ENCODE measurements at places on chromosomes 13 and 19. TPM values are rescaled to one million over a fixed set of nuclear protein-coding genes. Genes with fewer than 3 reads are reported as not detected.
A peak's percentile ranks its signal among the peaks of the same experiment; 100 is the strongest.

Gene HTR2A
- polyA plus RNA-seq: not detected

GRCh38 chr13:62875118-62875640 is 1459.5 kb upstream of the PCDH20 start:
- no peak for DNase-seq
- no peak overlapping the region for H3K4me3 ChIP-seq
- H3K27me3 ChIP-seq: no peaks in the 10 kb centered on the region

GRCh38 chr19:41774515-41774980 is 19.2 kb downstream of the CEACAM6 start:
- peak; percentile 9 for DNase-seq
- peaks cover 32% of the 10 kb centered on the region for H3K4me1 ChIP-seq
- no peaks in the 10 kb centered on the region for H3K36me3 ChIP-seq
- no peak overlapping the region for H3K4me3 ChIP-seq

Gene ERICH6B
- not detected for polyA plus RNA-seq

DNA sequence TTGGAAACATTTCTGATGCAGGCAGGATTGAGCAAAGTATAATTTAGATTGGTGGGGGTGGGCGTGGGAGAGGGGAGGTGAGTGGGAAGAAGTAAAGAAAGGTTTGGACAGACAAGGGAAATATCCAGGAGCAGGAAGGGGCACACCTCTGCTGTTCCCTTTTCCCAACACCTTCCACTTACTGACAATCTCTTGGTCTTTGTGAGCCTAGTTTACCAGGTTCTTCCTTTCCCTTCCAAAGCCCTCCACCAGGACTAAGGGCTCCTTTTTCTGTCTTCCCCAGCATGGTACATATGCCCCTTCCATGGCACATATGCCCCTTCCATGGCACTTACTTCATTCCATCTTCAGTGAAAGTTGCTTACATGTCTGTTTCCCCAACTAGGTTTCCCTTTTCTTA is 6.2 kb upstream of the THSD1 start:
- H3K27me3 ChIP-seq: no peaks in the 10 kb centered on the region
- H3K27ac ChIP-seq: no peak overlapping the region
- no peaks in the 10 kb centered on the region for H3K4me1 ChIP-seq
- no peak for DNase-seq
- H3K4me3 ChIP-seq: no peak overlapping the region

DNA sequence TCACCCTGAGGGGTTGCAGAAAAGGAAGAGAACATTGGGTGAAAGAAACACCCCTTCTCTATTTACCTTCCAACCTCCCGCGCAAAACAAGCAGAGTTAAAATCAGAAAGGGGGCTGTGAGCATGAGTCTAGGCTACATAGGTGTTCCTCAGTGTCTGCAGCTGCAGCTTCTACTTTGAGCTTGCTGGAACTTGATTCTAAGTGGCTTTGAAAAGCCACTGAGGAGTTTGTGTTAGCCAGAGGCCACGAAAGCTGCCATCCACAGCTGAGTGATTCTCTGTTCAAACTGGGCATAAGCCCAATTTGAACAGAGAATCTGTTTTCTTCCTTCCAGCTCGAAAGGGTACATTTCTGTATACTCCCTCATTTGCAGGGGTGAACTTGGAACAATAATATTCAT is 343.9 kb downstream of the PCDH9 start:
- H3K27ac ChIP-seq: no peak overlapping the region
- no peak for DNase-seq
- no peaks in the 10 kb centered on the region for H3K4me1 ChIP-seq
- no peaks in the 10 kb centered on the region for H3K36me3 ChIP-seq
- H3K4me3 ChIP-seq: no peak overlapping the region

- H3K4me3 ChIP-seq: no peak overlapping the region
- no peak for DNase-seq
- H3K27ac ChIP-seq: no peak overlapping the region
- no peaks in the 10 kb centered on the region for H3K27me3 ChIP-seq
- no peaks in the 10 kb centered on the region for H3K4me1 ChIP-seq
- H3K36me3 ChIP-seq: no peaks in the 10 kb centered on the region
Observed at GRCh38 chr13:27140060-27140459, 31.6 kb downstream of the USP12 start.

GRCh38 chr13:71320452-71320851 is 546.6 kb downstream of the DACH1 start:
- no peak overlapping the region for H3K4me3 ChIP-seq
- H3K4me1 ChIP-seq: no peaks in the 10 kb centered on the region
- no peaks in the 10 kb centered on the region for H3K27me3 ChIP-seq
- no peaks in the 10 kb centered on the region for H3K36me3 ChIP-seq
- H3K27ac ChIP-seq: no peak overlapping the region

GRCh38 chr19:10767726-10768125 is 49.8 kb downstream of the DNM2 start:
- no peaks in the 10 kb centered on the region for H3K36me3 ChIP-seq
- H3K27me3 ChIP-seq: no peaks in the 10 kb centered on the region
- no peak overlapping the region for H3K27ac ChIP-seq
- no peak for DNase-seq
- H3K4me1 ChIP-seq: peaks cover 27% of the 10 kb centered on the region

Gene NEK3
- 2.7 TPM for polyA plus RNA-seq

DNA sequence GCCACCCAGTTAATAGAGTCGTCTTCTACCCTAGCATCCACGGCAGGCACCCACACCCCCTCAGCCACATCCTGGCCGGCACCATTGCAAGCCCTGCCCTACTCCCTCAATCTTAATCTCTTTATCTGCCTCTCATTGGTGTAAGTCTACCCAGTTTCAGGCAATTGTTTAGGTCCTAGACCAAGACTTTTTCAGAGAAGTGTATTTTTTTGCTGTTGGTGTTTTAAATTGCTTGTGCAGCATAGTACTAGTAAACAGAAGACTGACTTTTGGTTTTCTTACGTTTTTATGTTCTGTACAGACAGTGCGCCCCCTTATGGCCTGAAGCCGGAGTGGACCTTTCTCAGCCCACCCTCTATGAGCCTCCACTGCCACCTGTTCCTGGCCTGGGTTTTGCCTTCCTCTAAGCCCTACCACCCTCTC is 2.3 kb upstream of the LCP1 start:
- H3K36me3 ChIP-seq: no peaks in the 10 kb centered on the region
- H3K4me3 ChIP-seq: peak overlapping the region; percentile 56
- H3K4me1 ChIP-seq: peaks cover 34% of the 10 kb centered on the region
- DNase-seq: peak; percentile 58
- H3K27ac ChIP-seq: peak overlapping the region; percentile 82

GRCh38 chr13:40362502-40362901 is 303.9 kb downstream of the FOXO1 start:
- H3K4me3 ChIP-seq: no peak overlapping the region
- H3K36me3 ChIP-seq: no peaks in the 10 kb centered on the region
- H3K27me3 ChIP-seq: no peaks in the 10 kb centered on the region
- no peaks in the 10 kb centered on the region for H3K4me1 ChIP-seq
- DNase-seq: no peak

DNA sequence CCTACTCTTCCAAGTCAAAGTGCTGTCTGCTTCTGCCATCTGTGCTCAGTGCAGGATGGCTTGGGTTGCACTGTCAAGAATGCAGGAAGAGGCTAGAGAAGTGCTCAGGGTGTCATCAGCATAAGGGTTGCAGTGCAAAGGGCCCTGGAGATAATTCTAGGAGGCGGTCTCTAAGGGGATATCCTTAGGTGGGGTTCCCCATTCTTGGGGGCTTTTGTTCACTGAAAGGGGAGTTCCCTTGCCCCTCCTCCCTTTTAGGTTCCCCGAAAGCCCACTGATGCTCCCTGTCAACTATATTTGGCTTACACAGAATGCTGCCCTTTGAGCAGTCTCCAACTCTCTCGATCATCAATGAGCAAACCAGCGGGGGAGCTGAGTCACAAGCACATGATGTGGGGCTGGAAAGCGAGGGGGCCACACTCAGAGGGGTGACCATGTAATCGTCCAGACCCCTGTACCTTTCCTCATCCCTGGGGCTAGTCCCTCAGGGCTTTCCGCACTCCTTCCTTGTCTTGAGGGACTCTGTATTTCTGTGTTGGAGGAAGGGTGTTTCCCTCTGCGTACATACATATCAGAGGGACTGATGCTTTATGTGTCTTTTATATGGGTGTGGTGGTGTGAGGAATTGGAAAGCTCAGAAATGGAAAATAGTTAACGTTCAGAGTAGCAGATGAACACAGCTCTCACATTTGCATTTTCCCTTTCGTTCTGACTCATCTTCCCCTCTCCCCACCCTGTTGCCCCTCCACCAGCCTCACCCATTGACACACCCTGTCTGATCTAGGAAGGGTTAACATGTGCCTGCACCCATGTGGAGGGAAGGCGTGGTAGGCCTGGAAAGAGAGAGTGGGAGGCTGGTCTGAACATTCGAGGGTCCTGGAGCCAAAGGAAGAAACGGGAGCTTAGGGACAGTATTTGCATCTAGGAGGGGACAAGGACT is 6.7 kb downstream of the ZBTB32 start:
- no peak for DNase-seq
- H3K4me3 ChIP-seq: no peak overlapping the region
- H3K36me3 ChIP-seq: no peaks in the 10 kb centered on the region
- H3K4me1 ChIP-seq: peaks cover 52% of the 10 kb centered on the region

- peak; percentile 56 for DNase-seq
- H3K27ac ChIP-seq: no peak overlapping the region
- no peaks in the 10 kb centered on the region for H3K36me3 ChIP-seq
Observed at GRCh38 chr13:106917673-106918556, 350.0 kb upstream of the ARGLU1 start.

DNA sequence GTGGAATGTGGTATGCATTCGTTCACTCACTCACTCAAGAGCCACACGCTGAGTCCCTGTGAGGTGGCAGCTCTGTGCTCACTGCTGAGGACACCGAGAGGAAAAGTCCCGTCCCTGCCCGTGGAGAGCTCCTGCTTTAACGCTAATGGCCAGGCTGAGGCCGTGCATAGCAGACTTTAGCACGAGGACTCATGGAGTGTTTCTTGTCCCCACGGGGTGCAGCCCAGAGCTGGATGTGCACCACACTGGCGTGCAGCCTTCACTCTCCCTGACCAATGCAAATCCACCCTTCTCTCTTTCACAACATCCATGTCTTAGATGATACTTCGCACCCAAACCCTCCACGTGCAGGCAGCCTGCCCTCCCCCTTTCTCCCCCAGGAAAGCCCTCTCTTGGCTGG is 159.6 kb upstream of the ZNF536 start:
- no peaks in the 10 kb centered on the region for H3K36me3 ChIP-seq
- H3K4me3 ChIP-seq: no peak overlapping the region
- no peak overlapping the region for H3K27ac ChIP-seq

Gene TJP3
- polyA plus RNA-seq: 16.2 TPM

DNA sequence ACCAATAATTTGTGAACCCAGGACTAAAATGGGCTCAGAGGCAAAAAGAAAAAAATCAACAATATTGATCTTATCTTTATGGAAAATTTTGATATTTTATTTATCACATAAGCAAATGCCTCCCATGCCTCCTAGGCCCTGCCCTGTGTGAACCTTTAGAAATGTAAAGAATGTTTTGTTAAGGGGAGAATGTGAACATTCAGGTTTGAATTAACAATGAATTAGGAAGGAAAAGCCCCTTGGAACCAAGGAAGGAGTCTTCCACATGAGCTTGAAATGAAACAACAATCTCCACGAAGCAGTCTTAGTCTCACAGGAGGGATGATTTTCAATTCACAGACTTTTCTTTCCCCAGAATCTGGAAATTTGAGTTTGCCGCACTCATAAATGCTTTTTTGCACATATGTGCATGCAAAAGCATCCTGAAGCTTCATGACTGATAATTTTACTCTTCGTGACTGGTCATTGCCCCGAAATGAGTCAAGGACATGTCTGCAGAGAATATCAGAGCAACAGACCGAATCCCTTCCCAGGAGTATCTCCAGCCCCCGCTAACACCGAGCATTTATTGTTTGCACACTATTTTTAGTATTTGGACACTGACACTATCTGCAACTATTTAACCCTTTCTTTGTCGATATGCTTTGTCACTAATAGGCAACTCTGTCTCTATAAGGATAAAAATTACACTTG is 135.2 kb downstream of the DCT start:
- H3K4me1 ChIP-seq: no peaks in the 10 kb centered on the region
- H3K36me3 ChIP-seq: no peaks in the 10 kb centered on the region
- no peak overlapping the region for H3K27ac ChIP-seq
- no peak overlapping the region for H3K4me3 ChIP-seq
- no peak for DNase-seq
- no peaks in the 10 kb centered on the region for H3K27me3 ChIP-seq

Gene FCHO1
- 23.0 TPM for polyA plus RNA-seq

DNA sequence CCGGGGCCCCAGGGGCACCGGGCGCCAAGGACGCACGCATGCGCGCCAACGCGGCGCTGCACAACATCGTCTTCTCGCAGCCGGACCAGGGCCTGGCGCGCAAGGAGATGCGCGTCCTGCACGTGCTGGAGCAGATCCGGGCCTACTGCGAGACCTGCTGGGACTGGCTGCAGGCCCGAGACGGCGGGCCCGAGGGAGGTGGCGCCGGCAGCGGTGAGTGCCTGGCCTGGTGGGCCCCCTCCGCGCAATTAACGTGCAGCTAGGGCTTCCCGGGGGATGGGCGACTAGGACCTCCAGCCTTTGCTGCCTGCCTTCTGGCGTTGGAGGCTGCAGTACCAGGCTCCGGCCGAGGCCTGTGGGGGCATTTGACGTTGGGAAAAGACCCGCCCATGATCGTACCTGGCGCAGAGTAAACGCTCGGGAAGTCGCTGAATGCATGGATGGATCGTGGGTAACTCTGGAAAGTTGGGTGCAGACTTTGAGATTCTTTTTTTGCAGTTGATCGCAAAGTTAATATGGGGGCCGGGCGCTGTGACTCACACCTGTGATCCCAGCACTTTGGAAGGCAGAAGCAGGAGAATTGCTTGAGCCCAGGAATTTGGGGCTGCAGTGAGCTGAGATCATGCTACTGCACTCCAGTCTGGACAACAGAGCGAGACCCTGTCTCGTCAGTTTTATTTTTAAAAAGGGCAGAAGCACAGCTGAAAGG is 7.3 kb downstream of the APC2 start:
- H3K27ac ChIP-seq: no peak overlapping the region
- peaks cover 33% of the 10 kb centered on the region for H3K27me3 ChIP-seq
- peaks cover 12% of the 10 kb centered on the region for H3K4me1 ChIP-seq
- DNase-seq: no peak

Gene RNF17
- polyA plus RNA-seq: not detected

- H3K4me3 ChIP-seq: no peak overlapping the region
- H3K36me3 ChIP-seq: no peaks in the 10 kb centered on the region
- no peaks in the 10 kb centered on the region for H3K4me1 ChIP-seq
- H3K27ac ChIP-seq: no peak overlapping the region
- peak; percentile 64 for DNase-seq
- no peaks in the 10 kb centered on the region for H3K27me3 ChIP-seq
Observed at GRCh38 chr19:39052243-39052746, 19.9 kb upstream of the FBXO27 start.

DNA sequence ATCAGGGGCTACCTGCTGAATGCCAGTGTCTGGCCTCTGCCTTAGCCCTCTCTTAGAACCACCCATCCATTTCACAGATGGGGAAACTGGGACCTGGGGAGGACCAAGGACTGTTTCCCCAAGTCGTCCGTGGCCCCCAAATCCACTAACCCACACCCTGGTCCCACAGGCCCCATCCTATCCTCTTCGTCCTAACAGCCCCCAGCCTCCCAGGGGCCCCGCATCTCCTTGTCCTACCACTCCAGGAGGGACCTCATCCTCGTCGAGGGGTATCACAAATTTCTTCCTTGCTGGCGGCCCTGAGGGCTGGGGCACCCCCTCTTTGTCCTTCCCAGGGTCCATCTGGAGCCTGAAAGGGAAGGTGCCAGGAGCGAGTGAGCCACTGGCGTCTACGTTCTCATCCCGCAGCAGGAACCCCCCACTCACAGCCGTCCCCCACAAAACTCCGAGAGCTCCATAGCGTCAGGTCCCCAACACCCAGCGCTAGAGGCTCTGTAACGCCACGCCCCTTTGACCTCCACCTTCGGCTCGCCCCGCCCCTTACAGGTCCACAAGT is 606 bp downstream of the ERCC1 start:
- peak overlapping the region; percentile 80 for H3K4me3 ChIP-seq
- H3K27ac ChIP-seq: peak overlapping the region; percentile 79
- peak; percentile 71 for DNase-seq
- H3K27me3 ChIP-seq: no peaks in the 10 kb centered on the region
- H3K36me3 ChIP-seq: peaks cover 10% of the 10 kb centered on the region
